Right renal pelvis (tissue), 4 donors: ENCODE measurements at places on chromosomes 1 and 21. TPM values are rescaled to one million over a fixed set of nuclear protein-coding genes. Genes with fewer than 3 reads are reported as not detected.

DNA sequence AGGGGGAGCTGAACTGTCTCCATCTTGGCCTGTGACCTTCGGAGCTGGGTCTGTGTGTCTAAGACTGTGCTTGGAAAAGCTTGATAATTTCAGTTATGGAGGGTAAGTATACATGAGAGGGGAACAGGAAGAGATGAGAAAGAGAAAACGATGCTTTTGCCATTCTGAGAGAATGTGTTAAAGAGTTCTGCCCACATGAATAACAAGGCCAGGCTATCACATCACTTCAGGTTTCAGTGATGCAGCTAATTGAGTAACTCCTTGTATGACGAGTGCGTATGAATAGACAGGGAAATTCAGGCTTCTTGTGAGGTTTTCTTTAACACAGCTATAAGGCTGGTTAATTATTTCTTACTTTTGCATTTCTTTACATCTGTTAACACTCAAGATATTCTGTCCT is 81.0 kb downstream of the PLPPR5 start:
- DNase-seq, result no peak

GRCh38 chr1:178367151-178367550 is 129.6 kb downstream of the CLEC20A start:
- DNase-seq, result no peak

DNA sequence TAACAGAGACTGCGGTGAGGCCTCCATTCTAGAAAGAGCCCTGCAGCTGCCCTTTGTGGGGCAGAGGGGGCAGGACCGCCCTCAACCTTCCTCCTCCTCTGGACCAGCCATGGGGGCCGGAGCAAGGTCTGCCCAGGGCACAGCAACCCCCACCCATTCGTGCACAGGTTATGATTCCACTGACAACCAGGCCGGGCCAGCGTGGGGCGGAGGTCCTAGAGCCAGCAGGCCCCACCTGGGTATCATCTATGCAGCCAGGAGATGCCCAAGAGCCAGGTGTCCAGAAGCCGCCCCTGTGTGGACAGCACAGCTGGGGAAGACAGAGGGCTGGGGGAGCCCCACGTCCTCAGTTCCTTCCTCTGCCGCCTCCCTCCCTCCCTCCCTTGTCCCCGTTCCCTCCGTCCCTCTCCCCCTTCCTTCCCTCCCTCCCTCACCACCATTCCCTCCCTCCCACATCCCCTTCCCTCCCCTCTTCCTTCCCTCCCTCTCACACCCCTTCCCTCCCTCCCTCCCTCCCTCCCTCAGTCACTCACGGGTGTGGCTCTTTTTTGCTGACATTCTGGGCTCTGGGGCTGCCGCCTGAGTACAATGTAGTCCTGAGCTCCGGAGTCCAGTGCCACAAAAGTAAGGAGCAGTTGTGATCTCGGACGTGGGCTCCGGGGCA is 12.3 kb downstream of the RNF223 start:
- no peak for DNase-seq

DNA sequence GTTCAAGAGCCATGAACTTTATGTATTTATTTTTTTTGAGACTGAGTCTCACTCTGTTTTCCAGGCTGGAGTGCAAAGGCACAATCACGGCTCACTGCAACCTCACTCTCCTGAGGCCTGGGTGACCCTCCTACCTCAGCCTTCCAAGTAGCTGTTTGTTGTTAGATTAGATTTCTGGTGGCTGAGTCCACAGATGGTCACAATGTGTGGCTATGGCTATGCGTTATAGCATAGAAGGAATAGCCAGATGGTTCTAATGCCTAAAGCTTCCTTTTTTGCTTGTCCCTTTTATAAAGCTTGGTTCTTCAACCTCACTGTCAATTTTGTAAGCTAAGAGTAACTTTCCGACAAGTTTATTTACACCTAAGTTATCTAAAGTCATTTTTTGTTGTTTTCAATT is 62.3 kb upstream of the FMN2 start:
- no peak for DNase-seq

- DNase-seq, result peak; percentile 80
Measured at GRCh38 chr1:7704214-7705047, 66.7 kb upstream of the VAMP3 start.

DNA sequence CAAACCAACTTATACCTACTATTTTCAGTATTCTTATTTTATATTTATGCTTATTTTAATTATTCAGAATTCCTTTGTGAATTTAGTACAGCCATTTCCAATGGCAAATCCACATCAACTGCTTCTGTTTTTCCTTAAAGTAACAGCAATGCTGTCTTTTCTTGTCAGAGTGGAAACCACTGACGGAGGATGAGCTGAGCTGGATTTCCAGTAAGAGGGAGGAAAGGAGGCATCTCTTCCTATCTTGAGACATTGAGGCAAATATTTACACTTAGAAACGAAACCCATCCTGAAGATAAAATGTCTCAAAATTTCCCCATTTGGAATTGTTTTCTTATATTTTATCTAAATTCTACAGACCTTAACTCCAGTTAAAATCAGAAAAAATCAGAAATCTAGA is 66.1 kb upstream of the SLC44A3 start:
- no peak for DNase-seq

DNA sequence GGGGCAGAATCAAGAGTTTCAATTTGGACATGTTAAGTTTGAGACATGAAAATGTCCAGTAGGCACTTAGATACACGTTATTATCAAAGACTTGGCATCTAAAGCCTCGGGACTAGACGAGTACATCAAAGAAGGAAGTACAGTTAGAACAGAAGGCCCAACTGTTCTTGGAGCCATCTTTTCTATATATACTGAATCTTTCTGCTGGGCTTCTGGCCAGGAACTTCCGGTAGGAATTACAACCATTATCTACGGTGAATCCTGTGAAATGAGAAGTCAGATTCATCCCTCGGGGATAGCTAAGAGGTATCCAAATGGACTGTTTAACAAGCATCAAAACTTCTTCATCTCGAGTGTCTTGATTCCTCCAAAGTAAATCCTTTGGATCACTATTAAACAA is 34.4 kb upstream of the NRDC start:
- DNase-seq, result no peak

DNA sequence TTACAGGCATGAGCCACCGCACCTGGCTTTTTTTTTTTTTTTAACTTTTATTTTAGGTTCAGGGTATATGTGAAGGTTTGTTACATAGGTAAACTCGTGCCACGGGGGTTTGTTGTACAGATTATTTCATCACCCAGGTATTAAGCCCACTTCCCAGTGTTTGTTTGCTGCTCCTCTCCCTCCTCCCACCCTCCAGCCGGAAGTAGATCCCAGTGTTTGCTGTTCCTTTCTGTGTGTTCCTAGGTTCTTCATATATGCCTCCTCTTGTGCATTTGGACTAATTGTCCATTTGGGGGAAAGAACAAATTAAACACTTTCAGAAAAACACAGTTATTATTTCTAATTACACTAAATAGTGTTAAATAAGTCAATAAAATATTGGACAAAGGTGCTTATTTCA is 1.1 kb upstream of the SLC2A7 start:
- no peak for DNase-seq

Gene IGSF3
- polyA plus RNA-seq, result 31.4 TPM

Gene KIAA0040
- 19.4 TPM for polyA plus RNA-seq

Gene PLPPR5
- 2.0 TPM for polyA plus RNA-seq

Gene SPRR2D
- polyA plus RNA-seq, result not detected

Gene OR2G3
- not detected for polyA plus RNA-seq

Gene GBP3
- 24.7 TPM for polyA plus RNA-seq

Gene LENEP
- polyA plus RNA-seq, result 0.31 TPM
